ENCODE measurements at places on chromosomes 11 and 22. TPM values are rescaled to one million over a fixed set of nuclear protein-coding genes. Genes with fewer than 3 reads are reported as not detected.

FAT3 gene
- 0.07 TPM for total RNA-seq

GRCh38 chr22:44616461-44616860 is 85.5 kb upstream of the PRR5 start:
- H3K4me1 ChIP-seq = no peaks in the 10 kb centered on the region
- no peak for DNase-seq
- H3K36me3 ChIP-seq = no peaks in the 10 kb centered on the region
- peaks cover 8% of the 10 kb centered on the region for H3K27me3 ChIP-seq
- no peak overlapping the region for H3K27ac ChIP-seq

DNA sequence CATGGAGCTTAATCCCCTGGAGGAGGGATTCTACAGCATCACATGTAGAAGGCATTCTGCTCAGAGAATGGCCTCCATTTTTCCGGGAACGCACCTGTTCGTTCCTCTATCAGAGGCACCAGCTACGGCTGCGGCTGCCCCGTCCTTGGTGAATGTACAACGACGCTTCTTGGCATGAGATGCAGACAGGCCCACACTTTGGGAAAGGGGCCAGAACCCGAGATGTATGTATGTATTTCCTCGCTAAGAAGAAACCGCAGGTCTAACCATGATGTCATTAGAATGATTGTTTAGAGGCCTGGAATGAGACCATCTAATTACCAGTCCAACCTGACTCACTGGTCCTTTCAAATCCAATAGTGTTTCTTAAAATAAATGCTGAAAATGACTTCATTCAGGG is 1293.4 kb downstream of the TBC1D22A start:
- no peaks in the 10 kb centered on the region for H3K36me3 ChIP-seq
- DNase-seq = no peak
- no peak overlapping the region for H3K4me3 ChIP-seq
- H3K4me1 ChIP-seq = no peaks in the 10 kb centered on the region

DNA sequence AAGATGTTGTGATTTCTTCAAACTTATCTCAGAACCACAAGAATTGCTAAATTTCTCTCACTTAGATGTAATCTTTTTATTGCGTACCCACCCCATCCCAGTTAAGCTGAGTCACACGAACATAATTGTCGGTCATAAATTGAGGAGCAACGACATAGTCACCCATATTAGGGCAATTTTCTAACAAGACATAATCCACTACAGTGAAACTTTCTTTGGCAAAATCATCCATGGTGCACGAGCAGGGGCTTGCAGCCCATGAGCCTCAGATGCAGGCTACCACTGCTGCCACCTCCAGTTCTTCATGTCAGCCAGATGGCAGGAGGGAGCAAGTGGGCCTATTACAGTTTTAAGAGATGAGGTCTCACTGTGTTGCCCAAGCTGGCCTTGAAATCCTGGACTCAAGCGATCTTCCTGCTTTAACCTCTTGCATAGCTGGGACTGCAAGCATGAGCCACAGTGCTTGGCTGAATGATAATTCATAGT is 70.3 kb upstream of the GRK2 start:
- DNase-seq = no peak
- no peaks in the 10 kb centered on the region for H3K27me3 ChIP-seq
- H3K36me3 ChIP-seq = no peaks in the 10 kb centered on the region

DNA sequence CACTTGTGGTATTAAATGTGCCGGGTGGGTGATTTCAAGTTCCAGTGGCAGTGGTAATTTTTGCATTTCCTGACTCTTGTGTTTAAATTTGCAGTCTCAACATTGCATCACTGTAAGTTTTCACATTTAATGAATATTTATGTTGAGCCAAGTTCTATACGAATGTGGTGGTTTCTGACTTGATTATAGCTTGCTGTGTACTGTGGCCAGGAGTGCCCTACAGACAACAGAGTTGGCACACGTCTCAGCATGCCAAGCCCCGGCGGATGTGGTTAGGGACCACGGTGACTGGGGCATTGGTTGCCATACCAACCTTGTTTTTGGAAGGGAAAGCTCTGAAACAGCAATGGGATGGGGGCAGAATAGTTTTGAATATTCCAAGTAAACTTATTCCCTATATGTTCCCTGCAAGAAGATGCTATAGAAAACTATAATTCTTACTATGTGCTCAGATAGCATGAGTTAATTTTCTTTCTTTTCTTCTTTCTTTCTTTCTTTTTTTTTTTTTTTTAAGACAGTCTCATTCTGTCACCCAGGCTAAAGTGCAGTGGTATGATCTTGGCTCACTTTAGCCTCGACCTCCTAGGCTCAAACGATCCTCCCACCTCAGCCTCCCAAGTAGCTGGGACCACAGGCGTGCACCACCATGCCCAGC is 16.0 kb downstream of the ZNRF3 start:
- DNase-seq = no peak
- no peak overlapping the region for H3K27ac ChIP-seq
- no peaks in the 10 kb centered on the region for H3K36me3 ChIP-seq
- H3K4me1 ChIP-seq = peaks cover 14% of the 10 kb centered on the region
- no peak overlapping the region for H3K4me3 ChIP-seq

MISFA gene
- total RNA-seq = 4.6 TPM
